Naive B cell (primary cell): ENCODE measurements at places on chromosomes 3 and 15.

DNA sequence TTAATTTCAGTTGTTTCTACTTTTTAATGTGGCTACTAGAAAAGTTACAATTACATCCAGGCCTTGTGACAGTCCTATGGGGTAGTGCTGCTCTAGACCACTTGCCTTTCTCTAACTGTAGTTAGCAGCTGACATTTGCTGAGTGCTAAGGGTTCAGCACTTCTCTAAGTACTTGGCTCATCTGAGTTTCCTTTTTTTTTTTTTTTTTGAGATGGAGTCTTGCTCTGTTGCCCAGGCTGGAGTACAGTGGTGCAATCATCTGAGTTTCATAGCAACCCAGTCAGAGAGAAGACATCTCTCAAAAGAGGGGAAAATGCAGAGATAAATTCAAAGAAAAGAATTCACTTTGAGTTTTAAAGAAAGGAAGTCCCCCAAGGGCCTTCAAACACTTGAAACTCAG, 130.8 kb downstream of the MYLK start:
- no peak for DNase-seq

GRCh38 chr15:27183201-27183600, 212.2 kb downstream of the GABRG3 start:
- DNase-seq: no peak

DNA sequence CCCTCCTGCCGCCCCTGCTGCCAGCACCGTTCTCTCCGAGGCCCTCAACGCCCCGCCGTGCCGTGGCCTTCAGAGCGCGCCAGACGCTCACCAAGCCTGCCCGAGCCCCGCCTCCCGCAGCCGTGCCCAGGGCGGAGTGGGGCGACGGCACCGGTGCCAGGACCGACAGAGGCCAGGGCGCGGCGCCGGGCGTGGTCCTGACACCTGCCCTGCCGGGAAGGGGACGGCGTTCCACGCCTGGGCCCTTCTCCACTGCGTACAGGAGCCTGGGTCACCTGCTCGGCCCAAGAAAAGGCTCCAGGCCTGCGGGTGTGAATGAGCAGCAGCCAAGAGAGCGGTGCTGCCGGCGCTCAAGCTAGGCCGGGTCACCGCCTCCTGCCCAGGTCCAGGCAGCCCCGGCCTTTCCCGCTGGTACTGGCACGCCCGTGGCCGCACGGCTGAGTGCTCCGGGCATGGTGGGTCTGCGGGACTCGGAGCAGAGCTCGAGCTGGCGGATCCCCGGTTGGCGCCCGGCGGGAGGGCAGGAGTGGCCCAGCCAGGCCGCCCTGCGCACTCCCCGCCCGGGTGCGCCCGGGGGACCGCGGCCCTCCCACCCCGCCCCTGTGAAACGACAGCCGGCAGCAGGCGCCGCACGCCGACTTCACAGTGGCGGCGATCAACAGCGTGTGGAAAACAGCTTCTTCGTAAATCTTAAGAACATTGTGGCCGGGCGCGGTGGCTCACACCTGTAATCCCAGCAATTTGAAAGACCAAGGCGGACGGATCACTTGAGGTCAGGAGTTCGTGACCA, 4.2 kb downstream of the OCA2 start:
- DNase-seq: no peak

DNA sequence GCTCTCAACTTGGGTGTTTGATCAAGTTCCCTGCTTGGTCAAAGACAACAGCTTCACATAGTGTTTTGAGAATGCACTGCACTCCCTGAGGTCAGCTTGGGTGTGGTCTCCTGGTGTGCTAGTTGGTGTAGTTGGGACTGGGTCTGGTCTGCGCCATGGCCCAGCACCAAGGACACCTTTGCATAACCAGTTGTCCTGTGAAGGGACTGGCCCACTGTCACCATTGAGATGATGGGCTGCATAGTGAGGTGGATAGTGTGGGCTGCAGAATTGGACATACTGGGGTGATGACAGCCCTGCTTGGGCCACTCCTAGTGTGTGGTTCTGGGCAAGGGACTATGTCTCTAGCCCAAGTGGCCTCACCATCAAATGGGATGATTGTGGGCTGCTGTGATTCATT, 9.5 kb downstream of the RPSA start:
- no peak for DNase-seq

DNA sequence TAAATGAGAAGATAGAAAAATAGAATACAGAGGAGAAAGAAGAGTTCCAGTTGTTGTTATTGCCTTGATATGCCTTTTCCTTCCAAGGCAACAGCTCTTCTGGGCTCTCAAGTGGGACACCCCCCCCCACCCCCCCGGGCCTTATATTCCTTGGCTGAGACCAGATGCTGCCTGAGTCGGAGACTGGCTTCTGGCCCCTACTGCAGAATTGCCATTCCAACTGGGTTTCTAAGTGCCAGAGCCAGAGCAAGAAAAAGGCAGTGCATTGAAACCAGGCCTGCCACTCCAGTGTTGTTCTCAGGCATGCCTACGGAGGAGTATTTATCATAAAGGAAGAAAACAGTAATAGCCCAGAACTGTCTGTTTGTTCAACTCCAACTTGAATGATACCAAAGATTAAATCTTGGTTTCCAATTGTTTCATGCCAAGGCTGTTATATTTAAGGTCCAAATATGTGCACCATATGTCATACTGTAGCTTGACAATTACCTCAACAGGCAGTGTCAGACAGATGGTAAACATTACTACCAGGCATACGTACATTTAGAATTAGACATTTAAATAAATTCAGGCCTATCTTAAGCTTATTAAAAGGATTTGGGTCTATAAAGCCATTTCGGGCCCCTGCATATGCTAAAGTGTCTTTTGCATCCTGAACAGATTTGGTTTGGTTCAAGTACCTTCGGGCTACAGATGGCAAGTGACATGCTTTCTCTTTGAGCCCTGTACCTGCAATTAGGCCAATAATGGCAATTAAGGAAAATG, 209.9 kb upstream of the SEMA6D start:
- no peak for DNase-seq

DNA sequence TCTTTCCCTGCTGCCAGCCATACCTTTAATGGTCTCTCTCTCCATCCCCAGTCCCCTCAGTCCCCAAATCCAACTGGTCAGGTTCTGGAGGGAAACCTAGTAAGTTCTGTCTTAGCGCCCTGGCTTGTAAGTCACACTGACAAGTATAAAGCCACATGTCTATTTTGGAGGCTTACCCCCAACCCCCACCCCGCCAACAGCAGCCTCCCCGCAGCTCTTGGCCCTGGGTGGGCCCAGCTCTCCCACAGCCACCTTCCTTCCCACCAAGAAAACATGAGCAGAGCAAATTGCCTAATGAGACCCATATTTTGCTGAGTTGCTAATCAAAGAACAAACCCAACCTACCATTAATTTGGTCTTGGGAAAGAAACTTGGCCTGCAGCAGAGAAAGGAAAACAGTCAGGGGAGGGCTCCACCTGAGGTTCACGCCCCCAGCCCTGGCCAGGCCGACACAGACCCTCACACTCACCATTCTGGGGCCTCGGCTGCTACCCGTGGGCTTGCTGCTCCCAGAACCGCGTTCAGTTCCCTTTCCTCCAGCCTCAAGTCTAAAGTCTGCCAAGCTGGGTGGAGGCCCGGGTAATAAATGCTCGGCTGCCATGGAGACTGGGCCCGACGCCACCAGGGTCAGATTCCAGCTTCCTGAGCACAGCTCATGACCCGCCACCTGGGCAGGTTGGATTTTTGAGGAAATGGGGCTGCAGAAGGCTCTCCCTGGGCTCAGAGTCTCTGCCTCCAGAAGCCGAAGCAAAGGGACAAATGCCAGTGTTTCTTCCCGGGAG, at the start of gene CALML4:
Gene CALML4, minus strand, starts transcription at position 557 of the 782 bp plus-strand sequence. Its CDS starts 85 bp downstream, at position 472.
- no peak for DNase-seq

- DNase-seq: no peak
Observed at GRCh38 chr15:69539345-69539744, 86.7 kb downstream of the RPLP1 start.

DNA sequence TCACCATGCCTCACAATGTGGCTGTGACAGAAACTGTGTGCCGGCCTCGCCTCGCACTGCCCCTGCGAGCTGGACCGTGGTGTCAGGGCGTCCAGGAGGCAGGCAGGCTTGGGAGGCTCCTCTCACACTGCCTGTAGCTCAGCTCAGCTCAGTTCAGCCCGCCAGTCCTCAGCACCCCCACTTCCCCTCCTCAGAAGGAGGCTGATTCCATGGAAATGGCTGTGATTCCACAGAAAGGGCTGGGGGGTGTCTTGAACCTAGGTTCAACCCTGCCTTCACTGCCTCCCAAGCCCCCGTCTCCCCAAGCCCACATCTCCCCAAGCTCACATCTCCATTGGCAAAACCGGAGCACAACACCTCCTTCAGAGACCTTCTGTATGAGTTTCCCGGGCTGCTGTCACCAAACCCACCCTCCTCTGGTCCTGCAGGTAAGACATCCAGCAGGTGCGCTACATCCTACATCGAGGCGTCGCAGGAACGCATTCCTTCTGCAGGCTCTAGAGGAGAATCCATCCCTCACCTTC, 94.0 kb downstream of the OCA2 start:
- no peak for DNase-seq

DNA sequence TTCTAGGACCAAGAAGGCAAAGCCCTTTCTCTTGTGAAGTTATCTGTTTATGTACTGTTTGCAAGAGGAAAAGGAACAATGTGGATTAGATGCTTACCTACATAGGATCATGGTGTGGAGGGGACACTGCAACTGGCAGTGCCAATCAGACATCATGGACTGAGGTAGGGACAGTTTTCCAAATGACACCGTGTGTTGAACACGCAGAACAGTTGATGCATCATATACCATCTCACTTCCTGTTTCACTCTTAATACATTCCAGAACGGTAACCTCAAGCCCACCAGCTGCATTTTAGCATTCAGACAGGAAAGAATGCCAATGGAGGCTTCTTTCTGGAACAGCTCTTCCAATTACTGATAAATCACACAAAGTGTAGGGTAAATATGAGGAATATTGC, 397.7 kb upstream of the LMCD1 start:
- no peak for DNase-seq

- no peak for DNase-seq
Observed at GRCh38 chr3:107819656-107820055, 271.2 kb downstream of the CD47 start.

DNA sequence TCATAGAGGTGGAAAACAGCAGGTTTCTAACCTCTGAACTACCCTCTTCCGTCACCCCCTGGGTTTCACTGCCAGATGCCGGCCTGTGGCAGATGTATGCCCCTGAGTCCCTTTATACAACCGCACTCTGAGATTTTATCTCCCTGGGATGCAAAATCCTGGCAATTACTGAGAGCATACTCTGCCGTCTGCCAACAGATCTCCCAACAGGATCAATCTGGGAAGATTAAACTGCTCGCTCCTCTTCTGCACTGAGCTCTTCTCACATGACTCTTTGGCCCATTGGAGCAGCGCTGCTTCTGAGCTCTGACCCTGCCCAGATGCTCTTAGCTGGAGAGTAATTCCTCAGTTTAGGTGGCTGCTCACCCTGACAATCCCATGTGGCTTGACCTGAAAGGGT, 133.2 kb downstream of the LIPC start:
- no peak for DNase-seq

DNA sequence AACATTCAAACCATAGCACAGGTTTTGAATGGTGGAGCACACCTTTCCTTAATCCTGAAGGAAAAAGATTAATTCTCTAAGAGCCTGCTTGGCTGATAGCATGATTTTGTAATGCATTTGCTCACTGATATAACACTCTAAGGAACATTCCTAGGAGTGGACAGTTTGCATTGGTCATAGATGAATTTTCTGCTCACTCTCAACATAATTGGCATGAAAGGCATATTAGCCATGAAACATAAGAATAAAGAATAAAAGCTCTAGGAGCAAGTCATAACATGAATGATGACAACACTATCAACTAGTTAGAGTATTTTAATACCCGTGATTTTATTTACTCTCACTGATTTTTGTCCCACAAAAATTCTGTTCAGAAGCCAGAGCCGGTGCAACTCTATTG, 34.3 kb upstream of the LRTM1 start:
- no peak for DNase-seq

GRCh38 chr3:114365909-114366308, 72.1 kb downstream of the TIGIT start:
- no peak for DNase-seq

DNA sequence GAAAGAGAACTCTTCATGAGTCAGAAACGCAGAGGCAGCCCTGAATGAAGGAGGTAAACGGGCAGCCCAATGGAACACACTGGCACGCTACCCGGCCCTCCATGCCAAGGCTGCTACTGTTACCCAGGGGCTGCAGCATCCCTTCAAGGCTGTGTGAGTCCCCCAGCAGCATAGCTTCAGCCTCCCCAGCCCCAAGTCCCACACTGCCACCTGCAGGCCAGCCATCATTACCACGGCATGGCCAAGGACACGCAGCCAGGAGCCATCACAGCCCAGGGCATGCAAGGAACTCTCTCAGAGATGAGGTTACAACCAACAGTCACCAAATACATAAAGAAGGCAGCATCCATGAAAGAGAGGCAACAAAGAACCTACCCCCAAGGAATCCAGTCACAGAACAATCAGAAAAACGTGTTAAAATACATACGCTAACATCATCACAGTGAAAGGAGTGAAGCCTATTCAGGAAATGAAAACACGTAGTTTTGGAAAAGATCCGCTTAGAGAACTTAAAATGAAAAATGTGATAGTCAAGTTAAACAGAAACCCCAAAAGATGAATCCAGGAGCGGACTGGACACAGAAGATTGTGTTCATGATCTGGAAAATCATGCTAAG, 22.4 kb downstream of the PLA2G4F start:
- DNase-seq: no peak

GRCh38 chr3:26718315-26718714, 95.7 kb downstream of the LRRC3B start:
- no peak for DNase-seq

DNA sequence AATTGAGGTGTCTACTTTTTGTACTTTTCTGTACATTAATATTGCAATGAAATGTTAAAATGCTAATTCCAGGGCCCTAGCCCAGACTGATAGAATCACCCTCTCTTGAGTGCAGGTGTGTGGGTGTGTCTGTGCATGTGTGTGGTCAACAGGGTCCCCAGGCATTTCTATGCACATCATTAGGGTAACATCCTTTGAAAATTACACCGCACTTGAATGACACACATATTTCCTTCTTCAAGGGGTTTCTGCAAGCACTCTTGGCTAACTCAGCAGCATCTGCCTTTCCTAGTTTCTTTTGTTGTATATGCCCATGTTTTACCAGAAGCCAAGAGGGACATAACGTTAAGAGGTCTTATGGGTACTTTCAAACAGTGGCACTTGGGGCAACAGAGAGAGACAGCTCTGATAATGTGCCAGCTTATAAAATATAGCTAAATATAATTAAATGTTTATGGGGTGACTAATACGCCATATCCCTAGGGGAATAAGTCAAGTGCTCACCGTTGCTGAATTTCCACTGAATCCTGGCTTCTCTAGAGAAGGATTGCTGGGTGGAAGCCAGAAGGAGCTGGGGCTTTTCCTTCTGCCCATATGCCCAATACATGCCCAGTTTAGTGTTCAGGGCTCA, 54.5 kb upstream of the LRIG1 start:
- no peak for DNase-seq
